ENCODE measurements at places on chromosomes 7 and 10.

DNA sequence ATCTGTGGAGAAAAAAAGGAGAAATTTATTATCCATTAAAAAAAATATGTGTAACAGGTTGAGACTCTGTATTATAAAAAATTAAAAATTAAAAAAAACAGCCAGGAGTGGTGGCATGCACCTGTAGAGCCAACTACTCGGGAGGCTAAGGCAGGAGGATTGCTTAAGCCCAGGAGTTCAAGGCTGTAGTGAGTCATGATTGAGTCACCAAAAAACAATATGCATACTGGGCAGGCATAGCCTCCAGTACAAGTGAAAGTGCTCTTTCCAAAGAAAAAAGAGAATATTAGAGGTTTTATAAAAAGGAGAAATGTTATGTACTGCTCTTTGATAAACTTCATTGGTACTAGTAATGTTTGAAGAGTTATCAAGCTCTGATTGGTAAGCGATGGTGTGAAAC lies 647.1 kb upstream of the ZWINT start:
- DNase-seq, result no peak

- DNase-seq, result no peak
These were observed 9.4 kb upstream of the EPHB4 start for GRCh38 chr7:100836812-100837098.

- DNase-seq, result no peak
These were observed 1116.9 kb upstream of the CELF2 start for GRCh38 chr10:9900751-9901150.

DNA sequence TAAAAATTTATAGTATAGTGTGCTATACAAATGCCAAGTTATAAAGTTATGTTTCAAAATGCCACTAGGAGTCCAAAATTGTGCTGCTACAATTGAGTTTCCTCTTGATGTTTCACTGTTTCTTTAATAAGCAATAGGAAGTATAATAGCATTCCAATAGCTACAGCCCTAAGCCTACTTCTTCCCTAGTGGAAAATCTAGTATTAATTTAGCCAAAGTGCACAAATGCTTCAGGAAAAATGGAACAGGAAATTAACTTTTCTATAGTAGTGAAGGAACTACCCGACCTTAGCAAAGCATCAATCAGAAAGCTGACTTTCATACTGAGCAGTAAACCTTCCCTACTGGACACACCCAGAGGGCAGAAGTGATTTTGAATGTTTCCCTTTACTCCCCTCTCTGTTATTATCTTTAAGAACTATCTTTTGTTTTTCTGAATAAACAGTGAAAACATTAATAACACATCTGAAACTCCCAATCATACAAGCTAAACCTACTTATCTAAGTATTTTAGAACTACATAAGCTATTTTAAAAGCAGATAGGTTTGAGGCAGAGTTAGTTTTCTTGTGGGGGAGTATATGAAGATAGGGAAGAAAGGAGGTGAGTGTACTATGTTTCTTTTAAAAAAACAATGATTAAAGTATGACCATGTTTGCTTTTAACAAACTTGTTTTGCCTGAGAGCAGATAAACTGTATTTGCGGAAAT lies 13.7 kb downstream of the CPED1 start:
- DNase-seq, result no peak

DNA sequence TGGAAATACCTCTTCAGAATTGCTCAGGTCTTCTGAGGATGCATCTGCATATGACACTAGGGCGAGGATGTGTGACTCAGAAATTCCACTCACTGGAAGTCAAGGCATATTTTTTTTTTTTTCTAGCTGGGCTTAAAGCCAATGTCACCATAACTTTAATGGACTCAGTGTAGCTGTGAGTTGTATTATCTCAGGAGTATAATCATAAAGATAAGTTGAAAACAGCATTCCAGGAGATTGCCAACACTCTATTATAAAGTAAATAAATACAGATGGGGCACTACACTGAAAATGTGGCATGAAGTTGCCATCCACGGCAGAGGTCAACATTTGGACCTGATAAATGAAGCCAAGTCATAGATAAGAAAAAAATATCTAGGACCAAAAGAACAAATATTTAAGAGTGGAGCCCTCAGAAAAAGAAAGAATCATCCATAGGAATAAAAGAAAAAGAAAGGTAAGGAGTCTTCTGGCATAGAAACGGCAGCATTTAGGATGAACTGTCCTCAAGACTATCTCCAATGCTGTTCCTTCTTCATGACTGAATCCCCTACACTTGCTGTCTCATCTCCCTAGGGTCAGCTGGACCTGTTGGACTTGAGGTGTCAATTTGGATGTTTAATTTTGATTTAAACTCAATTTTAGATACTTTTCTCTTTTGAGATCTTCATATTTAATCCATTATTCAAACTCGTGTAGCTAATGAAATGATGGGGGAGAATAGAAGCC lies 72.9 kb upstream of the CAV2 start:
- DNase-seq, result no peak

GRCh38 chr10:22669163-22669711 lies 45.1 kb downstream of the PIP4K2A start:
- no peak for DNase-seq

DNA sequence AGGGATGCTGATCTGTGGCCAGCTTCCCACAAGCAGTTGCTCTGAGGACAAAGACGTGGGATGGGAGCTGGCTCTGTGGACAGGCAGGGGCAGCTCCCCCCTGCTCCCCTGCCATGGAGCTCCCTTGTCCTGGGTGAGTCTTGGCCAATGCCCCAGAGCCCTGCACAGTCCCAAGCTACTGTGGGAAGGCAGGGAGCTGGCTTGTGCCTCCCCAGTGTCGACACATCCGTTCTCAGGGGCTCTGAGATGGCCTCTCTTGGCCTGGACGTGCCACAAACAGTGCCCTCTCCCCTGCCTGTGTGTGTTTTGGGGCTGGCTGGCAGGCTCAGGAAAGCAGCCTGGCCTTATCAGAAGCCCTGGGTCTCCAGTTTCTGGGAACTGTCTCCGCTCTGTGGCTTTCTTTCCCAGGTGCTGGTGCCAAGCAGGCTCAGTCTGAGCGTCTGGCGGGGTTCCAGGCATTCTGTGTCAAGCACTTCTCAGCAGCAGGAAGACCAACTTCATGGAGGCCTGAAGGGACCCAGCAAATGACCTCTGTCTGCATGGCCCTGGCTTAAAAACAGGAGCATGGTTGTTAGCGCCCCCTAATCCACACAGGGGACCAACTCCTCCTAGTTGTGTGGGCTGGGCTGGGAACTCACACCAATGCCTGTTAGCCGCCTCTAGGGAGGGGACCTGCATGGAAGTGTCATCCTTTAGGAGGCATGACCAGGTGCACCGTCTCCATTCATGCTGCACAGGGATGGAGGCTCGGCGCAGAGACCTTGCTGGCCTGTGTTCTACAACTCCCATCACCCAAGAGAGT lies 375.2 kb downstream of the RPS24 start:
- DNase-seq, result no peak

DNA sequence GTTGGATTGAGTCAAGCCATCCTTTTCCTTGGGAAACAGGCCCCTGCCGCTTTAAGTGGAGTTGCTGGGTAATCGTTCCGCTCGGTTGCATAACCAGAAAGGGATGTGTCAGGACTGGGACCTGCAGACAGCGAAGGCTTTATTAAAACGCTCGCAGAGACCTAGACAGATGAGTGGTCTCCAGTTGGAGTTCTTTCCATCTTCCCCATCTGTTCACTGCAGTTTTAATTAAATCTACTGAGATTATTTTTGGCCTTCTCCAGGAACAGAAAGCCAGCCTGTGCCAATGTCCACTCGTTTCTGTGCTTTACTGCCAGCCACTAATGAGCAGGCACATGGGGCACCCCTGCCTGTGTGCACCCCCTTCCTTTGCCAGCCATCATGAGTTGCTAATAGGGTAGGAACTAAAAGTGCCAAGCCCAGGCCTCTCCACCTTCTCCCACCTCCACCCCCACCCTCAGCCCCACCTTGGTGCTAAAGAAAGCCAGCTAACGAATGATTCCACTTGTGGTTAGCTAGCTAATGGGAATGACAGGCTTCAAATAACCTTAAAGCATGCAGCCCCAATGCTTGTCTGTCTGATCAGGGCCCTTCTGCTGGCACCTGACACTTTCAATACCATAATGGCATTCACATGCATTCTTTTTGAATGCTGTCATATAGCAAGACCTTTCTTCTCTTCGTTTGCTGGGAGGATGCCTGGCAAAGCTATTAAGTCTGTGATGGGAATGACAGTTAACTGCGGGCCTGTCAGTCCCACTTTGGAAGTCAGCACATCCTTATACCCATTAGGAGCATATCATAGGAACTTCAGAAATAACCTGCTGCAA lies 556.8 kb upstream of the GALNT17 start:
- no peak for DNase-seq

DNA sequence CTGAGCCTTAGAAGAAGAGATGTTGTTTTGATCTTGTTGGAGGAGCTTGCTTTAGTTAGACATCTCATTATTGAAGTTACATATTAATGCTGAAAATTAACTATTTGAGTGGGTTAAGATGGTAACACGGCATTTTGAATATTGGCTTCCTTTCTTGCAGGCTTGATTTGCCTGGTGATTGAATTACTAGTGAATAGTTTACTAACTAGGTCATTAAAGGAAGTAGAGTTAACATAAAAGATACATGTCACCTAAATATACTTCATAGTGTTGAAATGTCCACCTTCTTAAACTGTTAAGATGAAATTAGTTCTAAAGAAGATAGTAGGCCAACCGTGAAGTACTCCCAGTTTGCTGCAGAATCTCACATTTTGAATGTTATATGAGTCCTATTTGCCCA lies 18.5 kb downstream of the MPLKIP start:
- DNase-seq, result no peak

GRCh38 chr10:36534471-36535002 lies 590.9 kb upstream of the ANKRD30A start:
- DNase-seq, result no peak

GRCh38 chr7:333393-333764 lies 43.4 kb downstream of the FOXL3 start:
- no peak for DNase-seq

DNA sequence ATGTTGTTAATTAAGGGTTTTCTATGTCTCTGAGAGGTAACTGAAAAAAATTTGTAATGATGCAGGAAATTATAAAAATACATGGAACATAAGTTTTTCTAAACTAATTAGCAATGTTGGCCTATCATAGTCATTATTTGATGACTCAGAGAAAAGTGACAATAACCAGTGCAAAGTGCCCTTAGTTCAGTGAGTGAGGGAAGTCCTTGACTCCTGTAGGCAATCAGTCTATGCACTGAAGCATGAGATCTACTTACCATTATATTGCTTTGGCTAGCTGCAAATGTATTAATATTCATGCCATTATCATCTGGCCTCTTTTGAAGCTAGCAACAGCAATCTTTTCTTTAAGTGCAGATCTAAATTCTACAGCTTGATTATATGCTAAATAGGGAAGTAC lies 40.6 kb downstream of the CCDC172 start:
- DNase-seq, result no peak

DNA sequence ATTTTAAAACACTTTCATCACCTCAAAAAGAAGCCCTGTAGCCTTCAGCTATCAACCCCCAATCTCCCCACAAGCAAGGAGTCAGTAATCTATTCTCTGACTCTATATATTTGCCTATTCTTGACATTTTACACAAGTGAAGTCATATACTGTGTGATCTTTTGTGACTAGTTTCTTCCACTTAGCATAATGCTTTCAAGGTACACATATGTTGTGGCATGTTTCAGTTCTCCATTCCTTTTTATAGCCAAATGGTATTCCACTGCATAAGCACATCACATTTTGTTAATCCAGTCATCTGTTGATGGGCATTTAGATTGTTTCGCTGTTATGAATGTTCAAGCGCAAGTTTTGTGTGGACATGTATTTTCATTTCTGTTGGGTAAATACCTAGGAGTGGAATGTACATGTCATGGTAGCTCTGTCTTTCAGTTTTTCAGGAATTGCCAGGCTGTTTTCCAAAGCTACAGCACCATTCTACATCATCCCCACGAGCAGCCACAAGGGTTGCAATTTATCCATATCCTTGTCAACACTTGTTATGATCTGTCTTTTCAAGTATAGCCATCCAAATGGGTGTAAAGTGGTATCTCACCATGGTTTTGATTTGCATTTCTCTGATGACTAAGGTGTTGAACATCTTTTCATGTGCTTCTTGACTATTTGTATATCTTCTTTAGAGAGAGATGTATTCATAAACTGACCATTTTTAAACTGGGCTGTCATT lies 405.6 kb downstream of the KCNMA1 start:
- no peak for DNase-seq

- no peak for DNase-seq
These were observed 34.9 kb upstream of the KIAA1217 start for GRCh38 chr10:24174014-24174413.

- DNase-seq, result no peak
These were observed 172.3 kb downstream of the WDR37 start for GRCh38 chr10:1228467-1228975.

DNA sequence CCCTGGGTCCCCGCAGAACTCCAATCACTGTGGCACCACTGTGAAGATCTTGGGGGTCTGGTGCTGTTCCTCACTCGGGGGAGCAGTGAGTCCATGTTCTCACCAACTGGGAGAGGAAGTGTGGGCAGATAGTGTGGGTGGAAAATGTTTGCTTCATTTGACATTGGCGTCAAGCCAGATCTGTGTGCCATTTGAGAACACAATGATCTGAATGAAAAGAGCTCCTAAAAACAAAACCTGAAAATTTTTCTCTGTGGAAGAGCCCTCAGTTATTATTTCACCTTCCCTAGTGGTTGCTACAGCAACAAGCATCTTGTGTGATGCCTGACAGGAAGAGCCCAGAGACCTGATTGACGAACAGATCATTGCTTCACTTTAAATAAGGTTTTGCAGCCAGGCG lies 125.6 kb downstream of the VIPR2 start:
- no peak for DNase-seq

DNA sequence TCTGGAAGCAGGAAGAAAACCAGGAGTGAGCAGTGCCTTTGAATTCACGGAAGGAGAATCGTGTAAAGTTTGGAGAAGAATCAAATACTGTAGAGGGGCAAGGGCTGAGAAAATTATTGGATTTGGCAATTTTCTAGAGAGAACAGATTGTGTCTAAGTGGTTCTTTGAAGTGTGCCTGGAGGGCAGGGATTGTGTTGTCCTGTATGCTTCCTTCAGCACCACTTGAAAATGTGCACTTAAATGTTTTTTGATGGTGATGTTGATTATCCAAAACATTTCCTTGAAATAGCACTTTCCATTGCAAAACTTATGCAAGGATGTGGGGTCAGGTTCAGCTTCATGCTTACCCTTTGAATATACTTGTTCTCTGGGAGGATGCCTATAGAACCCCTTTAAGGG lies 360.2 kb downstream of the SORCS3 start:
- no peak for DNase-seq

GRCh38 chr7:50330254-50330653 lies 25.7 kb downstream of the IKZF1 start:
- DNase-seq, result no peak

DNA sequence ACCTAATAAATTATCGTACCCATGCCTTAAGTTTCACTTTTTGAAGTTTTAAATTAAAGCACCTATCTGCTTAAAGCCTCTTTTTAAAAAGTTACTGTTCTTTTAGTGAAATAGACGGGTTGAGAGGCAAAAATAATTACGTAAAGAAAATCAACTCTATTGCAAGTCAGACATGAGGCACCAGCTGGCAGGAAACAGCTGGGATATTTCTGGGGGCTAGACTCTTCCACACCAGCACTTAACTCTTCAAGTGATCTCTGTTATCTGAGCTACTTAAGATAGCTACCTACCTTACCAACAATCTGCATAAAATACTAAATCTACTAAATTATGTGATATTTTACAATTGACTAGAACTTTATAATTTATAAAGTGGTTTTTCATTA lies 35.8 kb downstream of the GBF1 start:
- no peak for DNase-seq
